ENCODE measurements at places on chromosomes 6 and 20.

GRCh38 chr6:128841518-128841917, 41.4 kb upstream of the LAMA2 start:
- DNase-seq = no peak

- no peak for DNase-seq
These were observed 55.5 kb downstream of the ATP9A start for GRCh38 chr20:51712501-51713212.

DNA sequence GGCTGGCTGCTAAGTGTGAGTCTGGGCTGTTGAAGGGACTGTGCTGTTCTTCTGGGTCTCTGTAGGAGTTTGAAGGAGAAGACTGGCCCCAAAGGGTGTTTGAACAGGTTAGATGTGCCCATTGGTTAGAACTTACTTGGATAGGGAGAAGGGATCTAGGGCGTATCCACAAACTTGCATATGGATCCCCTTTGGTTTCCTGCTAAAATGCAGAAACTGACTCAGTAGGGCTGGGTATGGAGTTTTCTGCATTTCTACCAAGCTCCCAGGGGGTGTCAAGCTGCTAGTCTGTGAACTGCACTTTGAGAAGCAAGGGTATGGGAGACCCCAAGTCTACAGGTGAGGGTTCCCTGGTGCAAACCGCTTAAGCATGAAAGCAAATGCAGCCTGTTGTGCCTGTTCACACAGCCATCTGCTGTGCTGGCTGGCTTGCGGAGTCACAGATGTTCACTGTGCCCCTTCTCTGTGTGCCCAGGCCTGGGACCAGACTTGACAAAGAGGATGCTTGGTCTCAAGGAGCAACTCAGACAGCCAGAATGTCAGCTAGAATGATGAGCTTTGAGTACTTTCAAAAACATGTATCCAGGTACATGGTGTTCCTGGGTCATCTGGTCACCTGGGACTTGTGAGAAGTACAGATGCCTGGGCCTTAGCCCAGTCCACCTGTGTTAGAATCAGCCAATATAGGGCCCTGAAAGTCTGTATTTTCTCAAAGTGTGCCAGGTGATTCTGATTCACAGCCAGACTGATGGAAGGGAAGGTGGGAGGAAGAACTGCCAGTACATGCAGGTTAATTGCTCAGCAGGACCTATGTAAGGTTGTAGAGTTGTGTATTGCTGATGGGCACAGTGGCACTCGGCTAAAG, 7.4 kb downstream of the PPP1R16B start:
- DNase-seq = no peak

- no peak for DNase-seq
These were observed 37.4 kb downstream of the JAG1 start for GRCh38 chr20:10636326-10636818.

DNA sequence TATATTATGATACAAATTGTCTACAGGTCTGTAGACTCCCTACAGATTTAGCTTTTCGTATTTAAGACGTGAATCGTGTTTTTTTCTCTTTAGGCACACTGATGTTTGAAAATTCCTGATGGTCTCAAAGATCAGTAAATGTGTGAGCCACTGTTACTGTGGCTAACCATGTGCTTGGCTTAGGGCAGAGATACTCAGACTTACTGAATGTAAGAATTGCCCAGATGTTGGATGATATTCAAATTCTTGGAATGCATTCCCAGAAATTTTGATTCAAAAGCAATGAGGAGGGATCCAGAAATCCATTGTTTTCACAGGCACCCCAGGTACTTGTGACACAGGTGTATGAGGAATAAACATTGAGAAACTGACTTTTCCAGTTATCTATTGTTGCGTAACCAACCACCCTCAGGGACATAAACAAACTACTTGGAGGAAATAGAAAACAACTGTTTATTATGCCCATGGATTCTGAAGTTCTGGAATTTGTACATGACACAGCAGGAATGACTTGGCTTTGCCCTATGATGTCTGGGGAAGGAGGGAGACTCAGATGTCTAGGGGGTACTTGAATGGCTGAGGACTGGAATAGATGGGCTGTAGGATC, 339.6 kb upstream of the CITED2 start:
- no peak for DNase-seq

- DNase-seq = no peak
These were observed 3.9 kb upstream of the EDEM2 start for GRCh38 chr20:35150846-35151579.

DNA sequence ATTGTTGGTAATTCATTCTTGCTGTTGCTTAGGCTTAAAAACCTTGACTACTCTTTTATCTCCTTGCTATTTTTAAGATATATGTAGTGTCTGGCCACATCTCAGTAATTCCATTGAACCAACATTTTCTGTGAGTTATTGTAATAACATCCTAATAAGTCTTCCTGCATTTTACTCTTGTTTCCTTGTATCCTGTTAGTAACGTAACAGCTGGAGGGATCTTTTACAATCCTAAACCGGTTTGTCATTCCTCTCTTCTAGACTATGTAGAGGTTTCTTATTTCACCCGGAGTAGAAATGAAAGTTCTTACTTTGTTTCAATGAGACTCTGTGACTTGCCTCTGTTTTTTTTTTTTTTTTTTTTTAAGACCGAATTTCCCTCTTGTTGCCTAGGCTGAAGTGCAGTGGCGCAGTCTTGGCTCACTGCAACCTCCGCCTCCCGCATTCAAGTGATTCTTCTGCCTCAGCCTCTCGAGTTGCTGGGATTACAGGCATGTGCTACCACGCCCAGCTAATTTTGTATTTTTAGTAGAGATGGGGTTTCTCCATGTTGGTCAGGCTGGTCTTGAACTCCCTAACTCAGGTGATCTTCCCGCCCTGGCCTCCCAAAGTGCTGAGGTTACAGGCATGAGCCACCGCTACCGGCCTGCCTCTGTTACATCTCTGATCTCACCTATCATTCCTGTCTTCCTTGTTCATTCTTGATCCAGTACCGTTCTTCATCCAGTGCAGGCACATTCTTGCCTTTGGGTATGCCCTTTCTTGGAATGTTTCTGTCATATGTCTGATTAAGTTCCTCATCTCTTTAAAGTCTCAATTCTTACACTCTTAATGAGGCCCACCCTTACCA, 44.7 kb downstream of the NCOA3 start:
- DNase-seq = no peak

- DNase-seq = no peak
These were observed 7.0 kb downstream of the BEND3 start for GRCh38 chr6:107108201-107108890.

GRCh38 chr20:25316506-25317190, 68.8 kb downstream of the PYGB start:
- DNase-seq = no peak

GRCh38 chr20:1426231-1426849, 33.5 kb upstream of the FKBP1A start:
- DNase-seq = peak; percentile 34

DNA sequence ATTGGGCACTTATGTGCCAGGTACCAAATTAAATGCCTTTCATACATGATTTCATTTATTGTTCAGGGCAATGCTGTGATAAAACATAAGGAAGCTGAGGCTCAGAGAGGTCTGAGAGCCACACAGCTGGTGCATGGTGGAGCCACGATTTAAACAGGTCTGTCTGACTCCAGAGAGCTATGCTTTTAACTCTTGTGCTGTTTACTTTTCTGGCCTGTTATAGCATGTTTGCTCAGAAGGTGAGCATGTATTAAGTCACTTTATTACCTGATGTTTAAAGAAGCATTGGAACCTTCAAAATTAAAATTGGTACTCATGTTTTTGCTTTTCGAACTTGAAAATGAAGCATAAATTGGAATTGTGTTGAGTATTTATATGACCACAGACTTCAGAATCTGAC, 26.8 kb downstream of the MCM8 start:
- DNase-seq = no peak

DNA sequence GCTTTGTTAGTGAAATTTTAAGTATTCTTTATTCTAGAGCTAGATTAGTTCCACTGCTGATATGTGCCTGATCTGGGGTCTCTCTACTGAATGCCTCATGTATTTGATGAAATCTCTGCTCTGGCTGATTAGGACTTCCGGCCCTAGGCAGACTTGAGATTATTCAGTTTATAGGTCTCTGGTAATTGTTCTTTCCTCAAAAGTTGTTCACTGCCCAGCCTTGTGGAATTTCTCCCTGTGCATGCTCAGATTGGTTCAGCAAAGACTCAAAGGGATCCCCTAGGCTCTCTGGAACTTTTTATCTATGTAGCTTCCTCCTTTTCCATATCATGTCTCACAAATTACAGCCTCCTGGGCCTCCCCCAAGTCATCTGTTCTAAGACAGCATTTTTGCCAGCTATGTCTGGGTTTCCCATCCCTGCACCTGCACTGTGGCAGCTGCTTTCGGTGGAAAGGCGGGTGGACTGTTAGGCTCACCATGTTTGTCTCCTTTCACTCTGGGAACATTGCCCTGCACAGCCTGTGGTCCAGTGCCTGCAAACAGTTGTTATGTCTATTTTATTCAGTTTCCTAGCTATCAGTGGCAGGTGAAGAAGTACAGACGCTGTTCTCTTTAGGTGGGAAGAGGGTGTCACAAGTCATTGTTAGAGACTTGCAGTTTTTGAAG, 73.7 kb downstream of the RPP40 start:
- DNase-seq = peak; percentile 65

DNA sequence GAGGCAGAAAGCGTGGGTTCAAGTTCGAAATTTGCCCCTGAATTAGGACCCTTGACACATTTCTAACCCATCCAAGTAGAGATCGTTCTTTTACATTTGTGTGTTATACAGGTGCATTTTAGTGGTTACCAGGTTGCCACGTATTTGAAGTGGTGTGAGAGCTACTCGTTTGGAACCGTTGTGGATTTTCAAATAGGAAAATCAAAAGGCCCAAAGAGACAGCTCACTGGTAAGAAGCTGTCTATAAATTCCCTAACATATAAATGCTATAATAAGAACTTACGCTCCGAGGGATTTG, 1.6 kb upstream of the REV3L start:
- DNase-seq = peak; percentile 60

GRCh38 chr20:31684153-31685015, 38.3 kb downstream of the BCL2L1 start:
- peak; percentile 30 for DNase-seq

- no peak for DNase-seq
These were observed 16.5 kb downstream of the CST9L start for GRCh38 chr20:23551786-23552185.

DNA sequence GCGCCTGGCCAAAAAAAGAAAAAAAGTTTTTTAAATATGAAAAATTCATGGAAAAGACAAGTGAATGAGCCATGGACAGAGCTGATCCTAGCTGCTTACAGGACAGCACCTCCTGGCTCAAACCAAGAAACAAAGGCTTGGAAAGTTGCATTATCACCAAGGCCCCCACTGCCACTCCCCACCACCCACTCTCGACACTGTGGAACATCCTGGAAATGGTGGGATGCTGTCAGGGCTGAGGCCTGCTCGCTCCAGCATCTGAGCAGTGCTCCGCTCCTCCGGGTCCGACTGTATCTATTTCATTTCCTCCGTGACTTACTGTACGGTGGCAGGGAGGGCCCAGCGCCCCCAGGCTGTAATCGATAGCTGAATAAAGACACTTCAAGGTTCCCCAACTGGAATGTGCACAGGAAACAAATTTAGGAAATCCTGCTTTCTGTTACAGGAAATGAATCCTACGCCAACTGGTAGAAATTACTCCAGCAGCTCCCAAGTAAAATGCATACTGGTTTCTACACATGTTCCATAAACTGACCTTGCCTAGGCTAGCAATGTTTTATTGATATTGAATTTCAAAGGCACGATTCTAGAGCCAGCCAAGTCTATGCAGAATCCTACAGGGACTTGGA, 109.5 kb upstream of the NFATC2 start:
- DNase-seq = no peak

DNA sequence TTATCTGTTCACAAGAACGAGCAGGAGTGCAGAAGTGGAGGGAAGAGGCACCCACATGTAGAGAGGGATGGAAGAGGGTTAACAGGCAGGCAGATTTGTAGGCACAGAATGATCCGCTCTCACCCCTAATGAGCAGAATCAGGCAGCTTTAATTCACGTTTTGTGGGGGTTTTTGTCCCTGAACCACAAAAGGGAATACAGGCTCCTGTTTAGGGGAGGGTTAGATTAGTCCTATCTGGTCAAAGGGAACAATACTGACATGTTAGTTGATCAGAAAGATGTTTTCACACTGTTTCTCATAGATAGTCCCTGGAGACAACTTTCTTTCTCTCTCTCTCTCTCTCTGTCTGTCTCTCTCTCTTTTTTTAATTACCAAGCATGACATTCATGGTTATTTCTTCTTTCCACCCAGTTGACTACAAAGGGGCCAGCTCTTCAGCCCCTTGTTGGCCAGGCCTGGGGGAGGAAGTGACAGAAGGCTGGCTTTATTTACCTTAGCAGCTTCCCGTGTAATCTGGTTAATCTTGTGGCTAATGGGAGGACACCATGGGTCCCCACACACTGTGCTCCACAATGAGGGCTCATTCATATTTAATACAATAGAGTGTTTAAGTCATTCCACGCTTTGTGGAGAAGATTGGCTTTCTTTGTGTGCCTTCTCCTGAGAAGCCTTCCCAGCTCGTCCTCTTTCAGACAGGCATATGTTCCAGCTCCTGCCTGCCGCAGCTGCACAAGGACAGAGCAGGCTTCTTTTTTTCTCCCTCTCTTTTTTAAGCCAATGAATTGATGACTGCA, 958.8 kb downstream of the TFAP2A start:
- DNase-seq = no peak

DNA sequence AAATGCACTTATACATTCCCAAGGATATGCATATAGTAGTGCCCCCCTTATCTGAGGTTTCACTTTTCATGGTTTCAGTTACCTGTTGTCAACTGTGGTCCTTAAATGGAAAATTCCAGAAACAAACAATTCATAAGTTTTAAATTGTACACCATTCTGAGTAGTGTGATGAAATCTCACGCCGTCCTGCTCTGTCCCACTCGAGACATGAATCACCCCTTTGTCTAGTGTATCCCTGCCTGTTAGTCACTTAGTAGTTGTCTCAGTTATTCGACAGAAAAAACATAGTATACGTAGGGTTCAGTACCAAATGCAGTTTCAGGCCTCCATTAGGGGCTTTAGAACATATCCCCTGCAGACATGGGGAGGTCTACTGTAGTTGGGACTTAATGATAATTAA, 57.0 kb downstream of the MAP1LC3A start:
- DNase-seq = no peak

GRCh38 chr6:25053875-25054371, 118.2 kb upstream of the RIPOR2 start:
- no peak for DNase-seq

DNA sequence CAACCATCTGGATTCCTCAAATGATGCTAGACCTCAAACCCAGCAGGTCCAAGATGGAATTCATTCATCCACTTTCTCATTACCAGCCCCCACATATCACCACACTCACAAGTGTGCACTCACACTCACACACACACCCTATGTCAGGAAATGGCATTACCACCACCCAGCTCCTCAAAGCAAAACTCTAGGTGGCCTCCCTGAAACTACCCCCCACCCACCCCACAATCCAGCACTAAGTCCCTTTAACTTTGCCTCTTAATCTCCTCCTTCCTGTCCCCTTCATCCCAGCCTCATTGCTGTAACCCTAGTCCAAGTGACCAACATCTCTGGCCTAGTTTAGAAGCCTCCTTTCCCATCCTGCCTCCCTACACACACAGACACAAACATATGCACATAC, 109.4 kb downstream of the TNFAIP3 start:
- no peak for DNase-seq
